ENCODE measurements at places on chromosomes 2 and 18. TPM values are rescaled to one million over a fixed set of nuclear protein-coding genes. Genes with fewer than 3 reads are reported as not detected.

DNA sequence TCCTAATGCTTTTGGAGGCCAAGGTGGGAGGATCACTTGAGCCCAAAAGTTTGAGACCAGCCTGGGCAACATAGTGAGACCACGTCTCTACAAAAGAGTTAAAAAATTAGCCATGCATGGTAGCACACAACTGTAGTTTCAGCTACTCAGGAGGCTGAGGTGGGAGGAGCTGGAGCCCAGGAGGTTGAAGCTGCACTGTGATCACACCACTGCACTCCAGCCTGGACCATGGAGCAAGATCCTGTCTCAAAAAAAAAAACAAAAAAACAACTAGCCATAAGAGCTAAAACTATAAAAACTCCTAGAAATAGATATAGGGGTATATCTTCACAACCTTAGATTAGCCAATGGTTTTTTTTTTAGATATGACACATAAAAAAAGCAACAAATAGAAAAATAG, 16.9 kb upstream of the COL6A3 start:
- DNase-seq = no peak

DNA sequence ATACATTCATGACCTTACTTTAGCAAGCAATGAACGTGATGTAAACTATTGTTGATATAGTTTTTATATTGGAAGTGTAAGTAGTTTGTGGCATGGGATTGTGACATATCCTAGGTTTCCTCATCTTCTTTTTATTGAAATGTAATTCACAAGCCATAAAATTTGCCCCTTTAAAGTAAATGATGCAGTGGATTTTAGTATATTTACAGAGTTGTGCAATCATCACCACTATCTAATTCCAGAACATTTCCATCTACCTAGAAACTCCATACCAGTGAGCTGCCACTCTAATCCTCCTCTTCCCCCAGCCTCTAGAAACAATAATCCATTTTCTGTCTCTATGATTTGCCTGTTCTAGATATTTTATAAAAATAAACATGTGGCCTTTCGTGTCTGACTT, 10.7 kb upstream of the CASP10 start:
- no peak for DNase-seq

- no peak for DNase-seq
Measured at GRCh38 chr2:5749347-5749746, 57.2 kb downstream of the SOX11 start.

GRCh38 chr2:210421916-210422315, 54.6 kb downstream of the LANCL1 start:
- no peak for DNase-seq

DNA sequence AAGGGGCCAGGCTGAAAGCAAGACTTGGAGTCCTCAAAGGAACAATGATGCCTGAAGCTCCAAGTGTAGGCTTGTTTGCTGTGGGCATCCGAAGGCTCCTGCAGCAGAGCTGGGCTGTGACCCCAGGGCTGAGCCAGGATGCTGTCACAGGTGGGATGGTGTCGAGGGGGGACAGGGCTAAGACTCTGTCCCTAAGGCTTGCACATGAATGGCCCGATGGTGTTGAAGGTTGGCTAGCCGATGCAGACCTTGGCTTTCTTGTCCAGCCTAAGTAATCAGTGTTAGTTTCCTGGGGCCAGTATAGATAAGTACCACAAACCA, 251.0 kb downstream of the NDUFA10 start:
- no peak for DNase-seq

DNA sequence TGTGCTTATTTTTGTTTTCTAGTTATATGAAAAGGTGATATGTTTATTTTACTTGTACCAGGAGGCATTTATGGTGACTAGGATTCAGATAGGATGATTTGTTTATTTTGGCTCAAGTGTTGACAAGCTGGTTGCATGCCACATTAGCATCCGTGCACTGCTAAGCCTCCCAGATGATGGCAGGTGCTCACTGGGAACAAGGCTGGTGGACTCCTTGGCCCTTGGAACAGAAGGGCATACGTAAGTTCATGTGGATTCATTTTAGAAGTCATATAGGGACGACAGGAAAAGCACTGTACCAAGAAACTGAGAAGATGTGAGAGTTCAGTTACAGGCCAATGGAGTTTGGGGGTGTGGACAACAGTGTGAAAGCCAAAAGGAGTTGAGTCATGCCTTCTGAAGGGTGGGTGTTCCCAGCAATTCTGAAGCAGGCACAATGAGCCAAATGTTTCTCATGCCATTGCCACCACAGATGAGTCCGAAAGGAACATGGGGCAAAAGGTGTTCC, 166.2 kb downstream of the PHLPP1 start:
- no peak for DNase-seq

- DNase-seq = no peak
Measured at GRCh38 chr2:120476141-120476540, 130.2 kb downstream of the INHBB start.

- no peak for DNase-seq
Measured at GRCh38 chr2:155223781-155224406, 525.4 kb downstream of the KCNJ3 start.

- DNase-seq = no peak
Measured at GRCh38 chr2:120298173-120298835, 45.7 kb downstream of the RALB start.

DNA sequence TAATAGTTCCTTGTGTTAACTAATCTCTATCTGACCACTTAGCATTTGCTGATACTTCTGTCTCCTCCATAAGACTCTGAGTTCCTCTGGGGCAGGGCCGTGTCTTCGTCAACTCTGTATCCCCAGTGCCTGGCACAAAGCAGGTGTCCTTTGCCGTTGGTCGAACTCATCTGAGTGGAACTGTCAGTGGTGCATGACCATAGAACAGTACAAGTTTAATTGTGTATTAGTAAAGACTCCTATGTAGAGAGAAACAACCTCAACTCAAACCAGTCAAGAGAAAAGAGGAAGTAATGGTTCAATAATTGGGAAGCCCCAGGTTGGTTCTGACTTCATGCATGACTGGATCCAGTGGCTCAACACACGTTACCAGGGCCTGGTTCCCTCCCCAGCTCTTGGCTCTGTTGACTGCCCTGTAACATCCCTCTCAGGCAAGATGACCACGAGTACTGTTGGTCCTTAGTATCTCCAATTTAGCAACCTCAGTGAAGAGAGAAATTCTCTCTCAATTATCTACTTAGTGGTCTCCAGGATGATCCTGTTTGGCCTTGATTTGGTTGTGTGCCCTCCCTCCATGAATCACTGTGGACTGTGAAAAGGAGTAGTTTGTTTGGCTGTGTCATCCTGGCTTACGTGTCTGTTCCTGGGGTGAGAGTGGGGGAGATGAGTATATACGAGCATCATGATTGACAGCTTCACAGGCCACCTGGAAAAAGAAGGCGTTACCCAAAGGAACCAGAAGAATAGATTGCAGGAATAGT, 58.5 kb upstream of the MSH6 start:
- DNase-seq = no peak

- no peak for DNase-seq
Measured at GRCh38 chr2:95310651-95311050, 13.5 kb downstream of the KCNIP3 start.

DNA sequence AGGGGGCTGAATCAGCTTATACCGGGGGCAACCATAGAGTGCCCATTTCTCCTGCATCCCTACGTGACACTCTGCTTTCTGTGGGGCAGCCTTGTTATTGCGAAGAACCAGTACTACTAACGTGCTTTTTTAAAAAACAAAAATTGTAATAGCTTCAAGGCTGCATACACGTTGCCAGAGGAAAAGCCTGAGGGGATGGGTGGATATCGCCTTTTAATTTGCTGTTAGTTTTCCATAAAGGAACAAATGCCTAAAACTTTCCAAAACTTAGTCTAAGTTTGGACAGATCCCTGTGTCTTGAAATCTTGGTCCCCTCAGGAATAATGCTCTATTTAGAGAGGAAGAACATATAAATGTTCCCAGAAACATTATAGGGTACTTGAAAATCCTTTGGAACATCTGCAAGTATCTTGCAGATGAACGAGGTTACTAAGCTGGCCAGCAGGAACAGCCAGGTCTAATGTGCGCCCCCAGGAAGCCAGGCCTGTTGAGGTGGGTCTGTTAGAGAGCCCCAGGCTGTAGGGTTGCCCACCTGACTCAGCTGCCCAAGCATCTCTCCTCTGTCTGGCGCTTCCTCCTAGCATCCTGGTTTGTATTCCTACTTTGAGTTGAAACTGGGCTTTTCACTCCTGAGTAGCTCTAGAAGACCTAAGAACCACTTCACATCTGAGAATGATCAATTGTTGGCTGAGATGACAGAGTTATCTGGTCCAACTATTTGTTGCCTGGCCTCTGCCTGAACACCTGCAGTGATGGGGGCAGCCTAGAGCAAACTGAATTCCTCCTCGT, 96.9 kb downstream of the TGOLN2 start:
- no peak for DNase-seq

GRCh38 chr2:68819556-68819955, 51.6 kb downstream of the BMP10 start:
- no peak for DNase-seq

- no peak for DNase-seq
Measured at GRCh38 chr2:39730685-39731302, 48.3 kb downstream of the THUMPD2 start.

GRCh38 chr2:108626995-108627394, 92.3 kb upstream of the RANBP2 start:
- no peak for DNase-seq

The TUBA4B gene
- total RNA-seq = not detected

The CWC22 gene
- 20.6 TPM for total RNA-seq

The NGEF gene
- total RNA-seq = 20.2 TPM

The OSR1 gene
- total RNA-seq = 22.7 TPM
